ENCODE measurements at places on chromosomes 3 and 15.

DNA sequence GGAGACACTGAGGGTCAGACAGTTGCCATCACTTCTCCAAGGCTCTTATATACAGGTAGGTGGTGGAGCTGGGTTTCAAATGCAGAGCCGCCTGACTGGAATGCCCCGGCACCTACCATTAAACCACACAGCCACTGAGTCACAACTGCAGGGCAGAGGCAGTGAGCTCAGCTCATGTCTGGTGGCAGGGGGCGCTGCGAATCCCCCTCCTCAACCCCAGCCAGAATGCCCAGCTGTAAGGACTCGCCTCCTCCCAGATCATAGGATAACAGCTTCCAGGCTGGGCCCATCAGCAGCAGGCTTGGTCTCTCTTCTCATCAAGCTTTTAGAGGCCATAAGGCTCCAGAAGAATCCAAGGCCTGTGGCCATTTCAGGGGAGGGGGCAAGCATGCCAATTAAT is 26.4 kb downstream of the ADCY5 start:
- DNase-seq, result no peak

DNA sequence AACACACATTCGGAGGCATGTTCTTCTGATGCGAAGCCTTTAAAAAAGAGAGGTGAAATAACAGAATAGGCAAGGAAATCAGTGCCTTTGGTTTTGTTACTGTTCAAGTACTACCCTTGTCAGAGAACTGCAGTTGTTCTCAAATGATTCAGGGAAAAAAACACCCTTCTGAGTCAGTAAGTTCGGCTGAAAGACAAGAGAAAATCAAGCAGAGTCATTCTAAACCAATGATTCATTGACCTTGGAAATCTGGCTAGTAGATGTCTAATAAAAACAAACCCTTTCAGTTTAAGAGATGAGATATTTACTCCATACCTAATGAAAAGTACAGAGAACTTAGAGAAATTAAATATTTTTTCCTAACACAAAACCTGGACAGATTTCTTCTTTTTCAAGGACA is 72.7 kb upstream of the ABI3BP start:
- no peak for DNase-seq

GRCh38 chr15:65420975-65421359 is 1.8 kb downstream of the IGDCC4 start:
- DNase-seq, result no peak

DNA sequence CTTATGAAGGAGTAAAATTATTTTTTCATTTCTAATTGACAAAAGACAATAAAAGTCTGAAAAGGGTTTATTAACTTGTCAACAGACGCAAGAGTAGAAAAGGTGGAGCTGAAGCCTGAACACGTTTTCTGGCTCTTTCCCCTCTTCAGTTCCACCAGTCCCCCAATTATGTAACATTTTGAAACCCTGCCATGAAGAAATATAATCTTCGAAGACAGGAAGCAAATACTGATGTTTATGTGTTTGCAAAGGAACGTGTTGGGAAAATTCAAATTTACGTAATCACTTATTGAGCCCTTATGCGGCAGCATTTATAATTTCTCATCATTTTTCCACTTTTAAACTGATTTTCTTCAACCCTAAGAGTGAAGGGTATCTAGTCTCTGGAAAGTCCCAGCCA is 767 bp downstream of the AP3S2 start:
- DNase-seq, result no peak

DNA sequence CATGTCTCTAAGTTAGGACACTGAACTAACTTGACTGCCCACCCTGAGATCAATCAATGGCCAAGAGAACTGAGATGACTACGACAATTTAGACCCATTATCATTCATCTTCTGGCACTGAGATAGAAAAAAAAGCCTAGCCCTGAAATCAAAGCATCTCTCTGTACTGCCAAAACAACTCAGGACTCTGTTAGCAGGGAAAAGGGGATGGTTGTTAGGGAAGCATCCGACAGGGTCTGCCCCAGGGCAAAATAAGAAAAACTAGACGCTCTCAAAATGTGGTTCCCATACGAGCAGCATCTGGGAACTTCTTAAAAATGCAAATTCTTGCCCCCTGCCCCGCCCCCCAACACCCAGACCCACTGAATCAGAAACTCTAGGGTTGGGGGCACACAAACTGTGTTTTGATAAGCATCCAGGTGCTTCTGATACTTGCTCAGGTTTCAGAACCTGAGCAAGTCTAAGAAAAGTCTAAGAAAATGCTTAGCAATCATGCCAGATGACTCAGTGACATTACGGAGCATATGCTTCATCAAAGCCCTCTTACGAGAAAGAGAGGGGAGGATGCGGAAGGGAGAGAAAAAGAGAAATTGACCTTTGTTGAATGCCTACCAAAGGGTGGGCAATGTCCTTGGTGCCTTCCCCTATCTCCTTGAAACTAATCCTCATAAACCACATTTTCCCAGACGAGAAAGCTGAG is 172.8 kb upstream of the HES1 start:
- no peak for DNase-seq

DNA sequence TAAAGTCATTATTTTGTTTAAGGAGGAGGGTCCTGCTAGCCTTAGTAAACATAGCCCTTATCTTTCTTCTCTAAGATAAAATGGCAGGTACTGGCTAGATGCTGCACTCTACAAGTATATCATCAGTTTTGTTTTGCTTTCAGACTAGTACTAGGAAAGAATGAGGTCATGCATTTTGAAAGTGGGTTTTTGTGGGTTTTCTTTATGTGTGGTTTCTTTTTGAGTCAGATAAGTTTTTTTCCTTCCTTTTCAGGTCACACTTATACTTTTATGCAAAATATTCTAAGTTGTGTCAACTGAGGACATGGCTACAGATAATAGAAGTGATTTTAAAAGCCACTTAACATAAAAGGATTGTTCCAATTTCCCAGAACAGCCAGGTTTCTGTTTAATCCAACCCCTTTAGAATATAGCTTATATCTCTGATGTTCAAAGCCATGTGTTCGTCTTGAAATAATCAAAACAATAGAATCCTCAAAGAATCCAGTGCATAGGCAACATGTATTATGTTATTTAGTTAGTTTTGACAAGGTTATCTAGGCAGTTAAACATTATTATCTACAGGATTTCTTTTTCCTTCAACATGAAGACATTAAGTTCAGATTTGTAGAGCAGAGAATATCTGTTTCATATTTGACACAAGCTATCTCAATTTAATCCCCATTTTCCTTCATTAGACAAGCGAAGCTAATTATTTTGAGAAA is 406.2 kb downstream of the RBMS3 start:
- no peak for DNase-seq

DNA sequence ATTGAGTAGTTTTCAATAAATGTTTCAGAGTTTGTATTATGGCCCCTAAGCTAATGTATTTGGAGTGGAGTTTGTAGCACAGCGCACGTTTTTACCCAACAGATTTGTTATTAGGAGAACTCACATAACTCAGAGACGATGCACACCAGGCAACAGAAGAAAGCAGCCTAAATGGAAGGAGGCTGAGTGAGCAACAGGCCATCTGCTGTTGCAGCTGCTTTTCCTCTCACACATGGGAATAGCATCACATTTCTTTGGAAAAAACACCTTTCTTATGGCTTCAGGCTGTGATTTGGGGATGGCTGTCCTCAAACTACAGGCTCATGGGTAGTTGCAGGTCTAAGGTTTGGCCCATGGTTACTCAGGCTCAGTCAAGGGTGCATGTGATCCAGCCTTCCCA is 469.3 kb upstream of the MCTP2 start:
- DNase-seq, result no peak

DNA sequence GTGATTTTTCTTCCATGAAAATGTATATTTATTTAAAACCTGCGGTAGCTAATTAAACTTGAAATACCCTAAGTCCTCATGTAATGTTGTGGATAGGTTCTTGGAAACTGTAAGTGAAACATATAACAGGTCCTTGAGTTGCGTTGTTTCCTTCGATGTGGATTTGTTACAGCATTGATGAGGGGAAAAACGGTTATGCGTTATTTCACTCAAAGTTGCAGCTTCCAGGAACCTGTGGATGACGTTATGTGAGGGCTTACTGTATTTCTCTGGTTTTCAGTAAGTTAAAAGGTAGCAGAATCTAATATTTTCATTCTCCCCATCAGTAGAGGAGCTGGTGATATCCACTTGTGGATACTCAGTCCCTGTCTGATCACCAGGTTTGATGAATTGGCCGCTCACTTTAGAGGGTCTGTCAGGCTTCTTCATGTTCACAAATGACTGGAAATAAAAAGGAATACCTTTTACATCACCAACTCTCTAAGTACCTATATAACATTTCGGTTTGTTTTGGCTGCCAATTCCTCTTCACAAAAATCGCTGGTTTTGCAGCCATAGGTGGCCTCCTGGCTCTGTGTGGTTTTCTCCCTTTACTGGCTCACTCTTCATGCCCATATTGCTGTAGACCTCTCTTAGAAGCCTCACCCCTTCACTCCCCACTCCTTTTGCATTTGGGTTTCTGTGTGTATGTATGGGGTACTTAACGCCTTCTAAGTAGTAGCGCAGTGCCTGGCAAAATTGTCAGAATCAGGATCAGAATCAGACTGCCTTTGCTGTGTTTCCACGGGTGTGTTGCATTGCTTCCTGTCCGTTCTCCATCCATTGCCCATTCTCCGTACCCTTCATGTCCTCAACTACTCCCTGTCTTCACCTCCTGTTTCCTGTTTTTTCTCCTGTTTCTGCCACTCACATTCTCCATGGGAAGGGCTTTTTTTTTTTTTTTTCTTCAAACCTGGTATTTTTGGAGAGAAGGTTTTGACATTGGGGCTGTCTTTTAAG is 112.6 kb downstream of the FNDC3B start:
- DNase-seq, result no peak

GRCh38 chr3:187678726-187679268 is 8.6 kb upstream of the SST start:
- no peak for DNase-seq

DNA sequence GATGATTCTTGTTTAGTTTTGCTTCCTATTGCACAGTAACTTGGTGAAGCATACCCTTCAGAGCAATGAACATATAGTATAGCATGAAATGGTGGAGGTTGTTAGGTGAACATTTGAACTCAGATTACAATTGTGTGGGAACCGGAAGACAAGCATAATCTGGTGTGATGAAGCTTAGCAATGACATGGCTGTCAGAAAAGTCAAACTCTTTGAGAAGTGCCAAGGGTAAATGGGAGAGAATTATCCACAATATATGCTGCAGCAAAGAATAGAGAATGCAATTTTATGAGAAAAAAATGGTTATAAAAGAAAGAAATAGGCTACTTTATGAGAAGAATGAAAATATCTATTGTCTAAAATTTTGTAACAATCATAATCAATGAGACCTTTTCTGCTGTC is 1536.7 kb downstream of the SI start:
- DNase-seq, result no peak

- no peak for DNase-seq
These were observed 197.5 kb upstream of the BCL6 start for GRCh38 chr3:187942658-187943241.

DNA sequence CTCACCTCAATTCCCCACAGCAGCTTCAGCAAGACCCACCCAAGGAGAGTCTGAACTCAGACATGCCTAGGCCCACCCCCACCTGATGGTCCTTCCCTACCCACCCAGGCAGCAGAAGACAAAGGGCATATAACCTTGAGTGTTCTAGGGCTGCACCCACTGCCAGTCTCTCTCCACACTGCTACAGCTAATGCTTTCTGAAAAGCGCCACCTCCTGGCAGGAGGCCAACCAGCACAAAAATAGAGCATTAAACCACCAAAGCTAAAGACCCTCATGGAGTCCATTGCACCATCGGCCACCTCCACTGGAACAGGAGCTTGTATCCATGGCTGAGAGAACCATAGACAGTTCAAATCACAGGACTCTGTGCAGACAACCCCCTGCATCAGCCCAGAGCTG is 11.3 kb upstream of the RPL39L start:
- peak; percentile 22 for DNase-seq

DNA sequence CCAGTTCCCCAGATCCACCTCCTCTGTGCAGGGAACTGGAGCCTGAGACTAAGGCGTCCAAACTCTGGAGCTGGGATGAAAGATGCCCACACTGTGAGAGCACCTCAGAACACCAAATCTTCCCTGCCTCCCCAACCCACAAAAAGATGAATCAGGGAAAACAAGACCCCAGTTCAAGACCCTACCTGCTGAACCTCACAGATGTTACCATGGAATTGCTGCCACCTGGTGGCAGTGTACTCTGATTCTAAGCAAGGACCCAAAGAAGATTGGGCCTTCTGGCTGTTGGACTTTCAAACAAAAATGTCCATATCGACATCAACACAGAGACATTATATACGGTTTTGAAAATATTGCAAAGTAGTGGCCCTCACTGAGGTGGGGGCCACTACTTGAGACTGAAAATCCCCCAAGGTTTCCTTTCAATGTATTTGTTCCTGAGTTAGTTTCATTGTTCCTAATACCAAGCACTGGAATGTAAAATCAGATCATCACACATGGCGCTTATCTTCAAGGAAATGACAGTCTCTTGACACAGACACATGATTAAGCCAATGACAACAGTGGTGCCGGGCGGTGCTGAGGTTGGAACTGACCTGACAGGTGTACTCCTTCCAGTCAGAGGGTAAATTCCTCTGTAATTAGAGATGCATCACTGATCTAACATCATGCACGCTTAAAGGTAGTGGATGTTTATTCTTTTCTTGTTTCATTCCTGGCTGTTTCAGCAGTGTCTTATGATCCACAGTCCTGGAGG is 67.6 kb downstream of the SLC6A11 start:
- no peak for DNase-seq

DNA sequence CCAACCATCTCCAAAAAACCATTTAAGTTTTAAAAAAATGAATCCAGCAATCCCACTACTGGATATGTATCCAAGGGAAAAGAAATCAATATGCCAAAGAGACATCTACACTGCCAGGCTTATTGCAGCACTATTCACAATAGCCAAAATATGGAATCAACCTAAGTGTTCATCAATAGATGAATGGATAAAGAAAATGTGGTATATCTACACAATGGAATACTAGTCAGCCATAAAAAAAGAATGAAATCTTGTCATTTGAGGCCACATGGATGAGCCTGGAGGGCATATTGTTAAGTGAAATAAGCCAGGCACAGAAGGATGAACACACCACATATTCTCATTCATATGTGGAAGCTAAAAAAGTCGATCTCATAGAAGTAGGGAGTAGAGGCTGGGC is 136.1 kb downstream of the FILIP1L start:
- no peak for DNase-seq

GRCh38 chr3:48788544-48789162 is 59.0 kb downstream of the PRKAR2A start:
- DNase-seq, result no peak

DNA sequence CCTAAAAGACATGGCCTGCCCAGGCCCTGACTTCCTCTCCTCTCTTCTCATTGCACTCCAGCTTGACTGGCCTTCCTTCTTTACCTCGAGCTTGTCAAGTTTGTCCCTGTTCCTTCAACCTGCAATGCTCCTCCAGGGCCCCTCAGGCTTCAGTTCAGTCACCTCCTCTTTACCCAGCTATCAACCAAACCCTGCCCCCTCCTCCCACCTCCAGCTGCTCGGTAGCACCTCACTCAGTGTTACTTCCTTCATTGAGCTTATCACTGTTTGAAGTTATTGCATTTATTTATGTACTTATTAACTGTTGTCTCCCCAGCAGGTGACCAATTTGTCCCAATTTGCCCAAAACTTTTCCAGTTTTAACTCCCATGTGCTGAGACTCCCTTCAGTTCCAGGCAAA is 95.8 kb upstream of the UBE2E1 start:
- DNase-seq, result no peak

Measured in naive thymus-derived CD8-positive, alpha-beta T cell (primary cell).